ENCODE measurements at places on chromosomes 1 and 21.
A peak's percentile ranks its signal among the peaks of the same experiment; 100 is the strongest.

- peak; percentile 47 for DNase-seq
These were observed 310.6 kb downstream of the LRRIQ3 start for GRCh38 chr1:73887412-73887811.

DNA sequence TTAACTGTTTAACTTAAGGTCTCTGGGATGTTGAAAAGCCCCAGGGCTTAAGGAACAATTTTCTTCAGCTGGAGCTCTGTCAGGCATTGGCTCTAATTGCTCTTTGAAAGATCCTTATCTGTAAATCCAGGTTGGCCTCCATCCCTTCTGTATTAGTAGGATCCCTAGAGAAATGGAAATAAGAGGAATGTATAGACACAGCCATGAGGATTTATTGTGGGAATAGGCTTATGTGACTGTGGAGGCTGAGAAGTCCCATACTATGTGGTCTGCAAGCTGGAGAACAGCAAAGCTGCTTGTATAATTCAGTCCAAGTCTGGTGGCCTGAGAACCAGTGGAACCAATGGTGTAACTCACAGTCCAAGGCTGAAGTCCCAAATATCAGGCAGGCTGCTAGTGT lies 47.6 kb upstream of the VAV3 start:
- DNase-seq, result no peak

GRCh38 chr1:210476730-210477129 lies 148.0 kb downstream of the HHAT start:
- DNase-seq, result no peak

DNA sequence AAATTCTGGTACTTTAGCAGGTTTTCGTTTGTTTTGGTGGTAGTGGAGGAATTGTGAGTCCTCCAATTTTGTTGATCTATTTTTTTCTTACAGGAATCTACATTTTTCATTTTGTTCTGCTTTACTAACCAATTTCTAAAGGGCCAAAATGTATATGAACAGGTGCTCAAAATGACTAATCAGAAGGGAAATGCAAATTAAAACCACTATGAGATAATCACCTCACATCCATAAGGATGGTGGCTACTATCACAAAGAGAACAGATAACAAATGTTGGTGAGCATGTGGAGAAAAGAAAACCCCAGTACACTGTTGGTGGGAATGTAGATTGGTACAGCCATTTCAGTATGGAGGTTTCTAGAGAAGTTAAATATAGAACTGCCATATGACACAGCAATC lies 134.2 kb downstream of the LMO4 start:
- DNase-seq, result no peak

- DNase-seq, result peak; percentile 52
These were observed 3.0 kb upstream of the MDM4 start for GRCh38 chr1:204513117-204513716.

DNA sequence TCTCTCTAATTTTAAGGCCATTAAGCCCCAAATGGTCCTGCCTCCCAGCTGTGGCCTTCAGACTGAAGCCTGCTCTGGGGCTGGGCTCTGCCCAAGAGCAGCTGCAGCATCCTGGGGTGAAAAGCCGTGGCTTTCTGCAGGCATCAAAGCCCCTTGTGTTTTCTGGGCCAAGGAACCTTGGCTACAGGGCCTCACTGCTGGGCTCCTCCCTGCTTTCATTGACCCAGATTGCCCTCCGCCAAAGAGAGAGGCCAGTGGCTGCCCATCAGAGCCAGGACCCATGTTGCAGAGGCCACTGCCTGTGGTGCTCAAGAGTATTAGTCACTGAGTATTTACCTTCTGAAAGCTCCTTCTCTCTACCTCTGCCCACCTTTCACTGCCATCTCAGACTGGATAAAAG lies 1.6 kb downstream of the ZNF648 start:
- no peak for DNase-seq

GRCh38 chr1:109089242-109090015 lies 1.1 kb upstream of the TMEM167B start:
- DNase-seq, result peak; percentile 68

DNA sequence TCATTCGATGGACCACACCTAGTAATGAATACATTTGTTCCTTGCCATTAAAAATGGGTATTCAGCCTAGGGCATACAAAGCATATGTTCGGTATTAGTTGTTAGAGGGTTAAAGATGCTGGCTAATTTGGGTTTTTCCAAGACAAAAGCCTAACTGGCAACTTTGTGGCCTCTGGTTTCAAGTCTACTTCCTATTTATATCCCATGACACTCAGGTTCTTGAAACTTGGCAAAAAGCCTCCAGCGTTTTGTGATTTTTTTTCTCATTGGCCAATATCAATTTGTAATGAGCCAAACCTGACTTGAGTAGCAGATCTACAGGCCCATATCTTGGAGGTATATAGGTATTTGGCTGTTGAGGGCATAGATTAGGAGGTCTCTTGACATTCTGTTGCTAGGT lies 75.3 kb downstream of the C1orf21 start:
- DNase-seq, result no peak

DNA sequence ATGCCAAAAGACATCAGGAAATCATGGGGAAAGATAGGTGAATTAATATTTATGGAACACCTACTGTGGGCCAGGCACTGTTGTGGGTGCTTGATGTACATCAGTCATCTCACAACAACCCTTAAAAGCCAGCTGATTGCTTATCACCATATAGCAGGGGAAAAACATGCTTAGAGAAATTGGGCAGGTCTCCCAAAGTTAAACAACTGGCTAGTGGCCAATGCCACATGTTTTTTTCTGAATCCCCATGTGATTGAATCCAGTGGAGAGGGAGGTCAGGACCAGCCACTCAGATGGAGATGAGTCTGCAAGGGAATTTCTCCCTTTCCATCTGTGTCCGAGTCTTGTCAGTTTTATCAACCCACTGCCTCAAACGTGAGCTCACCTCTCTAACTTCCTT lies 33.5 kb downstream of the UTP25 start:
- no peak for DNase-seq

Measured in Right ventricle myocardium superior (tissue), 1 donor.